Stimulated activated CD4-positive, alpha-beta T cell treated with anti-CD3 and anti-CD28 coated beads, Interleukin-2, amount 100 ng/mL, for 24 hours (primary cell): ENCODE measurements at places on chromosomes 2 and 18.

DNA sequence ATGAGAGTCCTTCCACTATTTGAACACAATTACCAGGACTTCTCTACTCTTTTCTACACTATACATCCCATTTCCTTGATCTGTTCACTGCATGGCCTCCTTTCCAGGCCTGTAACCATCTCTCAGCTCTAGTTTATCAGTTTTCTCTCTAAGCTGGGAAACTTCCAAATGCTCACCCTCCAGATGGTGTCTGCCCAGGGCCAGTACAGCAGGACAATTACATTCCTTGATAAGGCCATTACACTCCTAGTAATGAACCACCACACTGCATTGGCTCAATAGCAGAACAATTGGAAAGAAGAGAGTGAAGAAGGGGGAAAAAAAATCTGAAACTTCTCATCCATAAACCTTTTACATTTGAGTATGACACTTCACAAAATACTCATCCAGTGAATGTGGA lies 359.1 kb downstream of the ALK start:
- DNase-seq, result no peak

DNA sequence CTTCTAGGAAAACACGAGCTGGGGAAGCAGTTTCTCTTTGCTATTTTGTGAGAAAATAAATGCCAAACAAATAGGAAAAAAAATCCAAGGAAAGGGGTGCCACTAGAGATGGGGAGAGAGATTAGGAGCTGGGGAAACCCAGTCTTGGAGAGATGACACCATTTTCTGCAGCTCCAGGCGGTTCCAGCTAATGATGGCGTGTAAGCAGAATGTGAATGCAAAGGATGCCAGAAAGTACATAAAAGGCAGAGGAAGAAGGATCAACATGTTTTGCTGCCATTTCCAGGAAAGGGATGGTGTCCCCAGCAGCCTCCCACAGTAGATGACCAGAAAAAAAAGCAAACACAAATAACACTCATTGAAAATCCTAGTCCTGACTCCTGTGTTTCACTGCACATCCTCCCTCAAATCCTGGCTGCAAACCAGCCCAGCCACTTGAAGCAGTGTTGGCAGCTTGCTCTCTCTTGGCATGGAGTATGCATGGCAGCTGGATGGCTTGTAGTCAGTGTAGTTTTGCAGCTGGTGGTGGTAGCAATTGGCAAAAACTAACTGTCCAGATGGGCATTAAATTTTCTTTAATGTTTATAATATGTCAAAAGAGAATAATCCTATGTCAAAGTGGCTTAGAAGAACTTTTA lies 93.6 kb downstream of the FTCDNL1 start:
- no peak for DNase-seq

DNA sequence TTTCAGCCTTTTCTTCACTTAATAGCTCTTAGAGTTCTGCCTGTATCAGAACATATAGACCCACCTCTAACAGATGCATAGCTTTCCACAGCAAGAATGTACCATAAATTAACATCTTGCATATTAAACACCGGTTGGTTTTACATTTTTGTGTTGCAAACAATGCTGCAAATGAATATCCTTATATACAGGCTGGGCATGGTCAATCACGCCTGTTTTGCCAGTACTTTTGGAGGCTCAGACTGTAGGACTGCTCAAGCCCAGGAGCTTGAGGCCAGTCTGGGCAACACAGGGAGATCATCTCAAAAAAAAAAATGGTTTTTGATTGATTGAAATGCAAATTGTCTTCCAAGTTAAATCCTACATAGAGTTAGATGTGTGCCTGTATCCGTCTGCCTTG lies 1.5 kb upstream of the LCT start:
- no peak for DNase-seq

GRCh38 chr18:32026491-32027086 lies 8.0 kb downstream of the RNF125 start:
- DNase-seq, result no peak

DNA sequence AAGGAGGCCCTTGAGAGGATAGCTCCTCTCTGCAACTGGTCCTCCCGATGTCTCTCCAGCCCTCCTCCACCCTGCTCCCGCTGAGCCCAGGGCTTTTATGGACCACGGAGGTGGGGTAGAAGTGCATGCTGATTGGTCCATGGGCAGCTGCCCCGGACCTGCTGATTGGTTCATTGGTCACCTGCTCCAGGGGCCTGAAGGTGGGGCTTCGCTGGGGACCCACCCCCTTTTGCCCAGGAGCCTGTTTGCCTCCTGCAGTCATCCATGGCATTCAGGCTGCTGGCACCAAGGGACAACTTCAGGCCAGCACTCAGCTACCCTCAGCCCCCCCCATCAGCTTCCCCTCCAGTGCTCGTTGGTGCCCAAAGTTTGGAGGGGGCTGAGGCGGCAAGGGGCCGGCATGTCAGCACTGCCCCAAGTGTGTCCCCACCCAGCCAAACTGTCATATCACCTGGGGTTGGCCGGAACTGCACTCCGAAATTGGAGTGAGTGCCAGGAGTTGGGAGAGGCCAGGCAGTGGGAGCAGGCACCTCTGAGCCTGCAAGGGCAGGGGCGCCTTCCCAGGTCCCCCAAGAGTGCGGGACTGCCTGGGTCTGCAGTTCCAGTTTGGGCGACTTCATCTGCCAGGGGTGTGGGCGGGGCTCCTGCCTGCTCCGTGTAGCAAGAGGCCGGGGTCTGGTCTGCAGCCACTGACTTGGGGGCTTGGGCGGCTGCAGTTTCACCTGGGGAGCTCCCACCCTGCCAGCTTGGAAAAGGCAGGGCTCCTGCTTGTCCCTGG lies 288.9 kb downstream of the RDH14 start:
- no peak for DNase-seq

DNA sequence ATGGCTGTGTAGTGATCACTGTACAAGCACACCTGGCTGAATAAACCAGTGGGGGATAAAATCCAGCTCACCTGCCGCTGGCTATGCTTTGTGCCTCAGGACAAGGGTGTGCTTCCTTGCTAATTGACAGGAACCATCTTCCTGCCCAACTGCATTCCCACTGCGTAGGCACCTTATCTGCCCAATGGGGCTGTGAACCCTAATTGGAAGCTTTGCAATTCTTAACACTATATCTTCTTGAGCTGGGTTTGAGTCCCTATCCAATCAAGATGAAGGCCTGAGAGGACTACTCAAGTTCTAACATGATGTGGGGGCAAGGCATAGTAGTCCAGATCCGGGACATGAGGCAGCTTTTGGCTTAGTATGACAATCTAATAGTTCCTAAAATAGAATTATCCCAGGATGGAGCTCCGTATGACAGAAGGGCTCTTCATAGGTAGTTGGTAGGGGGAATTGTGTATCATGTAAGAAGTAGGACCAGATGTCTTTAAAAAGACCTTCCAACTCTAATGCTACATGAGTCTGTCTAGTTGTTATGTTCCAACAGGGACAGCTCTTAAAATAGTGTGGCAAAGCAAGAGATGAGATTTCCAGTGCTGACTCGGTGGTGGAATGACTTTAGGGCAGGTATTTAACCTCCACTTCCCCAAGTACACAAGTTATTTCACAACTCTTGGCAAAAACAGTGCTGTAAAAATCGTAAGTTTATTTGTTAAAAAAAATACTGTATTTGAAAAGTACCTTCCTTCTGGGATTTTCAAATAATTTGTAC lies 2.3 kb upstream of the TMEM150A start:
- no peak for DNase-seq

- DNase-seq, result no peak
Observed at GRCh38 chr2:156110890-156111289, 221.6 kb downstream of the NR4A2 start.

DNA sequence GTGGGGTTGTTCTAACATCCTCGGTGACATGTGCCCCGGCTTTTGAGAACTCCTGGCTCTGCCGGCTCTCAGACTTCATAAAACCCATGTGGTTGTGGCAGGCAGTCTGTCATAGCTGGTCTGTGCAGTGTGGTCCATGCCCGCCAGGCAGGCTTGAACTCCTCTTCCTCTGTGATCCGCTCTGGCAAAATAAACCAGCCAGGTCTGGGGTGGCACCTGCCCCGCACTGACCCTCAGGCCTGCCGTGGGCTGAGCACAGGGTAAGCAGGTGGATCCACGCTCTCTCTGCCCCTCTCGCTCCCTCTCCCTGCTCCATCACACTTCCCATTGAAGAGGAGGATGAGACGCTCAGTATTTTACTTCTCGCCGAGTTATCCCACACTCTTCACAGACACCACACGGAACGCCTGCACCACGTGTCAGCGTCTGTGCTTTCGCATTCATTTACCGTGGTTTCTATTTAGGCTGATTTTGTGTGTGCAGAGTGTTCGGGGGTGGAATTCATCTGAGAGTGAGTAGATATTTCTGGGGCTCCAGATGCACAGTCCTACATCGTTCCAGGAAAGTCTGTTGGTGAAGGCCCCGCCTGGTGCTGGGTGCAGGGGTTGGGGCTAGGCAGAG lies 56.4 kb downstream of the RTP5 start:
- DNase-seq, result no peak

GRCh38 chr2:11169333-11169732 lies 14.1 kb downstream of the SLC66A3 start:
- no peak for DNase-seq

DNA sequence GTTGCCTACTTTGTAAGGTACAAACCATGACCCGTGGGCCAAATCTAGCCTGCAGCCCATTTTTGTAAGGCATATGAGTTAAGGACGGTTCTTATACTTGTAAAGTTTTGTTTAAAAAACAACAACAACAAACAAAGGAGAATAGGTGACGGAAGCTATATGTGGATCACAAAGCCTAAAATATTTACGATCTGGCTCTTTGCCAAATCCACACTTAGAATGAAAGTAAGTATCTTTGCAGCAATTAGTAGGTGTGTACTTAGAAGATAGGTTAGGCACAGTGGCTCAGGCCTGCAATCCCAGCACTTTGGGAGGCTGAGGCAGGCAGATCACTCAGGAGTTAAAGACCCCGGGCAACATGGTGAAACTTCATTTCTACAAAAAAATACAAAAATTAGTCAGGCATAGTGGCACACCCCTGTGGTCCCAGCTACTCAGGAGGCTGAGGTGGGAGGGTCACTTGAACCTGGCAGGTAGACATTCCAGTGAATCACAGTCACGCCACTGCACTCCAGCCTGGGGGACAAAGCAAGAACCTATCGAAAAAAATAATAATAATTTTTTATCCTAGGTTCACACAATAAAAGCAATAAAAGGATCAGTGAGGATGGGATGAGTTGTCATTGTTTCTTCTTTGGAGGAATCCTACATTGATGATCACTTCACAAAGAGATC lies 57.8 kb upstream of the CTAGE1 start:
- DNase-seq, result no peak

GRCh38 chr2:86703704-86704361 lies 16.3 kb upstream of the RMND5A start:
- DNase-seq, result no peak

DNA sequence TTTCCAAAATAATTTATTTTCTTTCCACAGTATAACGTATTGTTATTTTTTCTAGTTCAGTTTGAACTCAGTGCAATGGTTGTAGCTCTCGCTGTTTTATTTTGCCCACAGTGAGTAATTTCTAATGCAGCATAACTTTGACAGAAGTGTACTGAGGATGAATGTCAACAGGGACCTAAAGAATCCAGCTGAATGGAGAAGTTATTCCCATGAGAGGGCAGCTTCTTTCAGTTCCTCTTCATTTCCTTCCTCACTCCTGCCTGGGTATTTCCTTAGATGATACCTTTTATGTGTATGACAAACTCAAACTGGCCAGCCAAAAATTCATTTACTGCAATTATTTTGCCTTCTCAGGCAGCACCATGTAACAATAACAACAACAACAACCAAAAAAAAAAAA lies 1223.1 kb upstream of the ZEB2 start:
- no peak for DNase-seq

- DNase-seq, result no peak
Observed at GRCh38 chr2:60804473-60804872, 48.4 kb downstream of the PAPOLG start.

DNA sequence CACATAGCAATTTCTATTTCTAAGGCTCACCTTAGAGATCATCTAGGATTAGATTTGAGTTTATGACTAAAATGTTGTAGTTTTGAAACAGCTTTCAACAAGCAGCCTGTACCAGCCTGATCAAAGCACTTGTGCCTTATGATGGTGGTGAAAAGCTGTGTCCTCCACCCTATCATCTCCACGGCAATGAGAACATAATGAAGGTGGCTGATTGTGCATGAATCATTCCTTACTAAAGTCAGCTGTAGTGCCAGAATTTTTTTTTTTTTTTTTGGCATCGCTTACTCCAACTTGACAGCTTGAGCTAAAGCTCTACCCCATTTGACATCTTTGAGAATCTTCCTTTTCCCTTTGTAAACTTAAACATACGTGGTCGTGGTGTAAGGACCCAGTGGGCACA lies 86.0 kb downstream of the DCC start:
- no peak for DNase-seq
